ENCODE measurements at places on chromosomes 13 and 19.

DNA sequence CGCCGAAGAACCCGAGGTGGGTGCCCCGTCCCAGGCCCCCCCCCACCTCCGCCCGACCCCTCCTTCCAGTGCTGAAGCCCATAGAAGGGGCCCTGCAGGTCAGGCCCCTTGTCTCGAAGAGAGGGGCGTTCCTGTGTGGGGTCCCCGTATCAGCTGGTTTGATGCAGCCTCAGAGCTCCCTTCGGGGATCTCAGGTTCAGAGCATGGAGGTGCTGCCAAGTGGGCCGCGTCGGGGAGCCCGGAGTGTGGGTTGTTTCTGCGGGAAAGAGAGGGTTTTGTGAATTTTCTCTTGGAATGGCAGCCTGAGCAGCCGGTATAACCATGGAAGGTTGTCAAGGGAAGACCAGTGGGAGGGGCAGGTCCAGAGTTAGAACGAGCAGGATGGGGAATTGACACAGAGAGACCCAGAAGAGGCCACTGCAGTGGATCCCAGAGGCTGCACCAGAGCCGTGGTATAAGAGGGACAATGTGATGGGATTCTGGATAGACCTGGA is 384 bp downstream of the TRAPPC2B start:
- DNase-seq, result peak; percentile 10

DNA sequence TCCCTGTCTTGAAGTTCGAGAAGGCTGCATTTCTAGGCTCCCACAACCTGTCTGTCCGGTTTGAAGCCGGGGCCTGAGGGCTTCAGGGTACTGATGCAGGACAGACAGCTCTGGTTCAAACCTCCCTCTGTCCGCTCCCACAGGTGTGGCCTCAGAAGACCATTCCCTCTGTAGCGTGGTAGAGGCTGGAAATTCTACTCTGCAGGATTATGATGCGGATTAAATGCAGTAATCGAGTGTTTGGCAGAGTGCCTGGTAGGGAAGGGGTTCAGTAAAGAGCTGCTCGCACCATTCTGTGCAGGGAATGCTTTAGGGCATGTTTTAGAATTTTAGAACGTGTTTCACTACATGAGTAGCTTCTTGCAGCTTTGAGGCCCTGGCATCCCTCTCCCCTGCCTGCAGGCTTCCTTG is 30.5 kb downstream of the PPP1R37 start:
- no peak for DNase-seq

DNA sequence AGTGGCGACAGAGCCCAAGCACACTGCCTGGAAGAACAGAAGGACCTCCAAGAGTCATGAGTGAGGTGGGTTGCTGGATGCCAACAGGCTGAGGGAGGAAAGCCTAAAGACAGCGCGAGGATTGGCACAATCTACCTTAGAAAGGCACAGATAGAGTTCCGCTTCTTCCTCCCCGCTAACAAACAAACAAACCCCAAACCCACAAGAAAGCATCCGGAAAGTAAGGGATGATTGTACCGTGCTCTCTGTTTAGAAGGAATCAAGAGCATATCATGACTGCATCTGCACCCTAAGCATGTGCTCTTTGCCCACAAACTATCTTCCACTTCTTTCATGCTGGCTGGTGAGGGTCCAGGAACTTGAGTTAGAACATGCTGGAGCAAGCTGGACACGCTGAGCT is 233.0 kb upstream of the KLF12 start:
- no peak for DNase-seq

DNA sequence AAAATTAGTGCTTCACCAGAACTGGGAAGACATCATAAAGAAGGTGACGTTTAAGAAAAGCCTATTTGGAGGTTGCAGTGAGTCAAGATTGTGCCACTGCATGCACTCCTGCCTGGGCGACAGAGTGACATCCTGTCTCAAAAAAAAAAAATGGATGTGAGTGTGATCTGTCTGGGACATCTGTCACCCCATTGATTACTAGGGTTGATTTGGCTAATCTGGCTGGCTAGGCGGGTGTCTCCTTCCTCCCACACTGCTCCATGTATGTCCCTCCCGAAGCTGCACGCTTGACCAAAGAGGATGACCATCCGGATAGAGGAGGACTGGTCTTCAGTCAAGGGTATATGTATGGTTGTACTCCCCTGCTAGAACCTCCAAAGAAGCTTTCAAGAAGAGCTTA is 2.6 kb downstream of the GTF2F2 start:
- DNase-seq, result no peak

DNA sequence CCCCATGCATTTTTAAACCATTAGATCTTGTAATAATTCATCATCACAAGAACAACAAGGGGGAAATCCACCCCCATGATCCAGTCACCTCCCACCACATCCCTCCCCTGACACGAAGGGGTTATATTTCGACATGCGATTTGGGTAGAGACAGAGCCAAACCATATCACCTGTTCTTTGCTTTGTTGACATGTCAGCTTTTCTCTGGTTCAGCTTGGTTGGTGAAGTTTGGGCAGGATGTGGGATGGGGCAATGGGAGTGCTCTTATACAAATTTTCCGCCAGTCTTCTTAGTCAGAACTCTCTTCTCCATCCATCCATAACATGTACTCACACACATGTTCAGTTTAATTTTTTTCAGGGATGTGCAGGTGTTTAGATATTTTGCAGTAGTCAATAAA is 12.9 kb downstream of the TPP2 start:
- DNase-seq, result no peak

- DNase-seq, result no peak
These were observed 45.3 kb downstream of the FNDC3A start for GRCh38 chr13:49020940-49021553.

GRCh38 chr13:57438072-57438471 is 193.5 kb upstream of the PCDH17 start:
- no peak for DNase-seq

GRCh38 chr13:107968470-107968869 is 246.9 kb downstream of the LIG4 start:
- no peak for DNase-seq

DNA sequence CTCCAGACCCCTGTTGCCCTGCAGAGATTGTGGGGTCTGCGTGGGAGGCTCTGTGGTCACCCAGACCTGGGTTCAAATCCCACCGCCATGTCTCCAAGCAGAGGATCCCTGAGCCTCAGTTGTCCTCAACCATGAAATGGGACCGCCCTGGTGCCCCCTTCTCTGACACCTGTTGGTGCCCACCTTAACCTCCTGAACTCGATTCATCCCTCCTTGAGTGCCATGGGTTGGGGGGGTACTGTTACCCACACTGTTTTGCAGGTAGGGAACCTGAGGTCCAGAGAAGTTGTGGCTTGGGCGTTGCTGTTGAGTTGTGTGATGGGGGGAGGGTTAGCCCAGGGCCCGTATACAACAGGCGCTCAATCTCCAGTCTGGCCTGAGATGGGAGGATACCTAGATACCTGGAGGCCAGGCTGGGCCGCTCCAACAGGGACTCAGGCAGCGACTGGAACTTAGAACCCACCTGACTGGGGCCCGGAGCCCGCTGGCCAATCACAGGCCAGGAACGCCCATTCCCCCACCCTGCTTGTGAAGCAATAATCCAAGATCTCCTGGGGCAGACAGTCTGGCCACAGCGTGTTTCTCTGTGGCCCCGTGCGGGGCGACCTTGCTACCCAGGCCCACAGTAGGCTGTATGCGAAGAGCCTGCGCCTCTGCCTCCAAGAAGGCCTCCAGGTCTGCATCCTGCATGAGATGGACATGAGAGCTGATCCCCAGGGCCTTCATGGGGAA is 2.8 kb downstream of the ARID3A start:
- peak; percentile 70 for DNase-seq

DNA sequence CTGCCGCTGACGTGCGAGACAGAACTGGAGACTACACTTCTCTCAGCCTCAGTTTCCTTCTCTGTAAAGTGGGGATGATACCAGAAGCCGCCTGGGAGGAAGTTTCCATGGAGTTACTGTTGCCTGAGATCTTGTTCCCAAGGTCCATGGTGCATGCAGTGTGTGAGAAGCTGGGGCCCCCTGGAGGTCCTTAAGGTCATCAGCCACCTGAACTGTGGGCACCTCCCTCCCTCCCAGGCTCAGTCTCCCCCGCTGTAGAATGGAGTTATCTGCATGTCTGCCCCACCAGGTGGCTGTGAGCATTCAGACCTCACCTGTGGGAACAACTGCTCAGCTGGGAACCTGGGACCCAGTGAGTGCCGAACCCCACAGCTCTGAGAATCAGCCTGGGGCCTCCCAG is 2.7 kb downstream of the CRX start:
- DNase-seq, result no peak

GRCh38 chr13:101530293-101530692 is 77.8 kb downstream of the ITGBL1 start:
- DNase-seq, result no peak
